ENCODE measurements at places on chromosomes 11 and 22. TPM values are rescaled to one million over a fixed set of nuclear protein-coding genes. Genes with fewer than 3 reads are reported as not detected.

DNA sequence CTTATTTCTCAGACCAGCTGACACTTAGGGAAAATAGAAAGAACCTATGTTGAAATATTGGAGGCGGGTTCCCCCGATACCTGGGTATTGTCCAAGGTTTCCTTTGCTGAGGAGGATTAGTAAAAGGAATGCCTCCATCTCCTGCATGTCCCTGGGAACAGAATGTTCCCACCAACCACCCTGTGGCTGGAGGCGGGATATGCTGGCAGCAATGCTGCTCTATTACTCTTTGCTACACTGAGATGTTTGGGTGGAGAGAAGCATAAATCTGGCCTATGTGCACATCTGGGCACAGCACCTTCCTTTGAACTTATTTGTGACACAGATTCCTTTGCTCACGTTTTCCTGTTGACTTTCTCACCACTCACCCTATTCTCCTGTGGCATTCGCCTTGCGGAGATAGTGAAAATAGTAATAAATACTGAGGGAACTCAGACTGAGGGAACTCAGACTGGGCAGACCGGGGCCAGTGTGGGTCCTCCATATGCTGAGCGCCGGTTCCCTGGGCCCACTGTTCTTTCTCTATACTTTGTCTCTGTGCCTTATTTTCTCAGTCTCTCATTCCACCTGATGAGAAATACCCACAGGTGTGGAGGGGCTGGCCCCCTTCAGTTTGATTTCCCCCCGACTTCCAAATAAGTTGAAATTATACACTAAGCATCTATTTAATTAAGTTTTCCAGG, 32.1 kb downstream of the IGLL1 start:
- no peak for DNase-seq

DNA sequence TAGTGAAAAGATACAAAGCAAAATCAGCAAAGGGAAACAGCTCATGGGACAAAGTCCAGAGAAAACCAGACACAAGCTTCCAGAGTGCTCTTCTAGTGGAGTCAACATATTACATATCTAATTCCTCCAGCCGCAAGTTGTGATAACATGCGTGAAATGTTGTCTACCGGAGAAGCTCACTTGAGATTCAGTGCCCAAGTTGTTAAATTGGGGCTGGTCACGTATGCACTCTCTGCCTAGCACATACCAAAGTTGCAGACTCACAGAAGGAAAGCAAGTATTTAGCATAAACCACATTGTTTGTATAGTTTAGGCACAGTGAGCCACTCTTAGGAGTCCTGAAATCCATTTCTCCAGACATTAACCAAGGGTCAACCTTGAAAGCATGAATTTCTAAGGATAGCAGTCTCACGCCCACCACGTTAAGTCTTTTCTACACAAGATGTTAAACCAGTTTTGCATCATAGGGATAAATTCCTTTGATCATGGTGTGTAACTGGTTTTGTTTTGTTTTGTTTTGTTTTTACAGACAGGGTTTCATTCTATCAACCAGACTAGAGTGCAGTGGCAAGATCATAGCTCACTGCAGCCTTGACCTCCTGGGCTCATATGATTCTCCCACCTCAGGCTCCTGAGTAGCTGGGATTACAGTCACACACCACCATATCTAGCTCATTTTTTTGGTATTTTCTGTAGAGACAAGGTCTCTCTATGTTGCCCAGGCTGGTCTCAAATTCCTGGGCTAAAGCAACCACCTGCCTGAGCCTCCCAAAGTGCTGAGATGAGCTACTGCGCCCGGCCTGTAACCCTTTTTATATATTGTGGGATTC, 39.5 kb upstream of the EP300 start:
- peak; percentile 48 for DNase-seq

DNA sequence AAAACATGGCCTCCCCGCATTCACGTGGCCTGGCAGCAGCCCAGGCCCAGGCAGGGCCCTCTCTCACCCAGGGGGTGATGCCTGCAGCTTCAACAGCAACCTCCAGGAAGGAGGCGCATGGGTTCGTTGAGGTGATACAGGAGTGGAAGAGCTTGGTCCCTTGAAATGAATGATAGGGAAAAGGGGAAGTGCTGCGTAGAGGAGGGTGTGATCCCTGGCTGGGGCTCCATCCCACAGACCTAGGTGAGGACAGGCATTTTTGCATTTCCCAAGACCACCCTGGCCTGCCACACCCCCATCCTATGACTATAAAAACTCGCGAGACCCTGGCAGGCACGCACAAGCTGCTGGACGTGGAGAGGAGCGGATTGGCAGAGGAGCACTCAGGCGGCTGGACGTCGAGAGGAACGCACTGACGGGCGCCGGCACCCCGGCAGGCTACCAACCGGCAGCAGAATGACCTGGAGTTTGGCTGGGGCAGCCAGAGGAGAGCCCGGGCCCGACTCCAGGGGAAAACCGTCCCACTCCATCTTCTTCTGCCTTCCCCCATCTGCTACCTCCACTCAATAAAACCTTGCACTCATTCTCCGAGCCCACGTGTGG, 32.6 kb downstream of the RTN4R start:
- no peak for DNase-seq

DNA sequence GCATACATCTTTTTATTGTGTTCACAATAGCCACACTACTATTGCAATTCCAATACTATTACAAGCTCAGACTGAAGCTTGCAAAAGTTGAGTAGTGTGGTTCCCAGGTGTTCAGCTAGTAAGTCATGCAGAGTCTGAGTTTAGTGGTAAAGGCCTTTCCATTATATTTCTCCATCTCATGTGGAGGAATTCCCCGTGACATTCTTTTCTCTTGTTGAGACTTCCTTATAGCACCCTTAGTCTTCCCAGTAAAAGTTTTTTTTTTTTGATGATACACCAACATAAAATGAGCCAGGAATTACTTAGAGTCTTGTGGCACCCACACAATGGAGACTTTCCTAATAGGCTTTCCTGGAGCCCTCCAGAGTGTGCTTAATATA, 110.8 kb downstream of the UVRAG start:
- no peak for DNase-seq

DNA sequence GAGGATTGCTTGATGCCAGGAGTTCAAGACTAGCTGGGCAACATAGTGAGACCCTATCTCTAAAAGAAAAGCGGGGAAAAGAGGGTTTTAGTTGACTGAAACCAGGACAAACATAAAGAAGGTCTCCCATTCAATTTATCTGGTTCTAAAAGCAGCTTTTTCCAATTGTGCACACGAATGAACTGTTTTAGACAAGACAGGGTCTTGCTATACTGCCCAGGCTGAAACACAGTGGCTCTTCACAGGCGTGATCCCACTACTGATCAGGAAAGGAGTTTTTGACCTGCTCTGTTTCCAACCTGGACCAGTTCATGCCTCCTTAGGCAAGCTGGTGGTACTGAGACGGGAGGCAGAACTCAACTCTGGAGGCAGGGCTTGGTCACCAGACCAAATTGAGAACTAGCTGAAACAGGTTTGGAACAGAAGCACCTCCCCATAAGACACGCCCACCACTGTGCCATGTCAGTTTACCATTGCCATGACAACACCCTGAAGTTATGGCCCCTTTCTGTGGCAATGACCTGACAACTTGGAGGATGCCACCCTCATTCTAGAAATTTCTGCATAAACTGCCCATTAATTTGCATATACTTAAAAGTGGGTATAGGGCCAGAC, 2.8 kb upstream of the NUCB2 start:
- DNase-seq, result no peak

DNA sequence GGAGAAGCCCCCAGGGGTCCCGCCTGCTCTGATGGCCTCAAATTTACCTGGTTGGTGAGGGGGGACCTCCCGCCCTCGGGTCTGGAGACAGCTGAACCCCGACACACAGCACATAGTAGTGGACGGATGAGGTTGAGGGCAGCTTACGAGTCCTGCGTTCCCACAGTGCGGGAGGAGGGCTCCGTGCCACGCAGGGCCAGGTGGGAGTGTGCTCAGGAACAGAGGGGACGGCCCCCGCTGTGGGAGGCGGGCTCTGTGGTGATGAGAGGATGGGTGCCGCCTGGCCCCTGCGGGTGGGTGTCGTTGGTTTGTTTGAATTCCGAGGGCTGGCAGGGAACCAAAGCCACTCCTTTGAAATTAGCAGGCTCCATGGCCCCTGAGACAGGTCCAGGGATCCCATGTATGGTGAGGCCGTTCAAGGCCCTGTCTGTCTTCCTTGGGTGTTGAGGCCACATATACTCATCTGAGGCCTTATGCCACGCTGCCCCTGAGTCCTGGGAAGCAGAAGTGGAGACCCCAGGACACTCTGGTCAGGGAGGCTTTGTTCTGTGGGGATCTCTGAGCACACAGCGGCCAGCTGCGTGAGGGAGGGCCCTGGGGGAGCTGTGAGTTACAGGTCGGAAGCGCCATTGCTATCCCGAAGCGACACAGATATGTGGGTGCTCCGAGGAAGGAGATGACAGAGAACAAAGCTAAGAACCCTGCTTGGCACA, 21.9 kb downstream of the NADSYN1 start:
- no peak for DNase-seq

GRCh38 chr11:41053894-41054293, 405.6 kb downstream of the LRRC4C start:
- no peak for DNase-seq

DNA sequence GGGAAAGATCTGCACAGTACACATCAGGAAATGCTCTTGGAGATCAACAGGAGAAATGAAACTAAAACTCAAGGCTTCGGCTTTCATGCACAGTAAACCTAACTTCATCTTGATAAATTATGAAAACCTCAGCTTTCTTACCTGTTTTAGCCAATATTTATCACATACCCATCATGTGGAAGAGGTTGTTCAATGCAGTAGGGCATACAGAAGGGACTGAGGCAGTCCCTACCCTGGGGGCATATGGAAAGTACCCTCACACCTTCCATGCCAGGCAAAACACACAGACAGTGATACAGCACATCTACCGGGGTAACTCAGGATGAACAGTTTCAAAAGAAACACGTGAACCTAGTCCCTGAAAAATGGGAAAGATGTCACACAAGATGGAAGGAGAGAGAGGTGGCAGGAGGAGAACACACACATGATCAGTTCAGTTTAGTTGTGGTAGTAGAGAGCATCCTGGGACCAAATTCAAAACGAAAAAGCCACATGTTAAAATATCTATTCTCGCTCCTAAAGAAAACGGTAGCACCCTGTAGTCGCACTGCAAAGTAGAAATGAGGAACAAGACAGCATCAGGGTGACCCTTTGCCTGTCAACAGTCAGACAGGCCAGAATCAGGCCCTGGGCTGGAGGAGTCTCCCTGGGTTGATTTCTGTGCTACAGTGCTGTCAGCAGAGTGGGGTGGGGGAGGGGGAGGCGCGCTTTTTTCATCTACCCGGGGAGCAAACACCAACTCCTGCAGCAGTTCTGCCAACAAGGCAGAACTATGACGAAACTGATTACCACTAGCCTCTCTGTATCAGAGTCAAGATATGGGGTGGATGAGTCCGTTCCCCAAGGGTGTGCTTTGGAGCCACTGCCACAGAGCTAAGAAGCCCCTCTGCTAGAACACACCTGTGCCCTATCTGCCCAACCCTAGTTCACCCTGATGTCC, 1.3 kb downstream of the HIRA start:
- DNase-seq, result no peak

DNA sequence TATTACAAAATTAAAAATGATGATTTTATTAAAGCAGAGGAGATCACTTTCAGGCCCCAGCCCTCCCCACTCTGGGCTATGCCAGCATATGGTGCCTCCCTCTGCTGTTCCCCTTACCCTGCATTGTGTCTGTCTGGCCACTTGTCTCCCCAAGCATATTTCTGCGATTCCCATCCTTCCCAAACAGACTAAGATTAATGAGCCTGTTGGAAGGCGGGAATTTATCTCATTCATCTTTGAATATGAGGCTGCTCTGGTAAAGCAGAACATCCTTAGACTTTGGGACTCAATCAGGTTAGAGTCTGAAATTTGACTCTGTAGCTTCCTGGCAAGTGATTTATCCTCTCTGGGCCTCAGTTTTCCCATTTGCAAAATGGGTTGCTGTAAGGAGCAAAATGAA, 25.7 kb downstream of the AMPD3 start:
- no peak for DNase-seq

GRCh38 chr11:3345736-3346135, 33.2 kb downstream of the ZNF195 start:
- DNase-seq, result no peak

GRCh38 chr22:38819387-38819940, 24.4 kb downstream of the NPTXR start:
- no peak for DNase-seq

GRCh38 chr11:130476922-130477491, 28.6 kb downstream of the ADAMTS15 start:
- DNase-seq, result no peak

GRCh38 chr22:20957102-20957682, 9.9 kb upstream of the AIFM3 start:
- no peak for DNase-seq

Gene IFITM2
- total RNA-seq, result 55.0 TPM

Gene GGTLC3
- total RNA-seq, result not detected

All from kidney epithelial cell (primary cell).